Neural crest cell (in vitro differentiated cells): ENCODE measurements at places on chromosomes 13 and 19. TPM values are rescaled to one million over a fixed set of nuclear protein-coding genes. Genes with fewer than 3 reads are reported as not detected.
A peak's percentile ranks its signal among the peaks of the same experiment; 100 is the strongest.

The KANK2 gene
- 32.1 and 34.2 TPM in 2 replicates for total RNA-seq

DNA sequence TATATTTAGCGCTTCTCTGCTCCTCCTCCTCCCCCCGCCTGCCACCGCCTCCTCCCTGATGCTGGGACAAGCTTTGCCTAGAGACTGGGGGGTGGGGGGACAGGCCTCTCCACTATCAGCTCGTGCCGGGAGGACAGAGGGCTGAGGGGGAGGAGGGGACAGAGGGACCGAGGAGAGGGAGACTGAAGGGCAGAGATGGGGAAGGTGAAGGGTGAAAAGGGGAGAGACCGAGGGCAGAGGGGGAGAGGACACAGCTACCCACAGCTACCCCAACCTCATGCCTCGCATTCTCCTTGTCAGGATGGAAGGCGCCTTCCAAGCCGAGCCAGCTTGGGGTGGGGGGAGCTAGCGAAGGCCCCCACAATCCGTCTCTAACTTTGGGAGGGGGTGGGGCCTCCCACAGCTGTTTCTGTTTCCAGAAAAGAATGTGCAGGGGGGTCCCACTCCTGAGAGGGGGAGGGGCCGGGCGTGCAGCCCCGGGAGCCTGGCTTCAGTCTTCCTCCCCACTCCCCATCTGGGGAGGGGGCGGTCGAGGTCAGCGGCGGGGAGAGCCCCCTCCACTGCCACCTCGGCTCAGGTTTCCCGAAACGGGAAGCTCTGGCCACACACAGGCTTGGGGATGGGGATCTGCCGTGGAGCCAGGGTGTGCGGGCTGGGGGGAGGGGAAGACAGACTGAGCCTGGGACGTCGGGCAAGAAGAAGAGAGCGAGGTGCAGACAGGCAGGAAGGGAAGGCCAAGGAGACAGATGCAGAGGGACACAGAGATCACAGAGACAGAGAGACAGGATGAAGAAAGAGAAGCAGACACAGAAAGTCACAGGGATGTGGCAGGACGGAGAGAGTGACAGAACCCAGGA is 1.6 kb downstream of the DACT3 start:
- DNase-seq = peak; percentile 39

- DNase-seq = no peak
These were observed 8.9 kb downstream of the CEBPA start for GRCh38 chr19:33293255-33294057.

DNA sequence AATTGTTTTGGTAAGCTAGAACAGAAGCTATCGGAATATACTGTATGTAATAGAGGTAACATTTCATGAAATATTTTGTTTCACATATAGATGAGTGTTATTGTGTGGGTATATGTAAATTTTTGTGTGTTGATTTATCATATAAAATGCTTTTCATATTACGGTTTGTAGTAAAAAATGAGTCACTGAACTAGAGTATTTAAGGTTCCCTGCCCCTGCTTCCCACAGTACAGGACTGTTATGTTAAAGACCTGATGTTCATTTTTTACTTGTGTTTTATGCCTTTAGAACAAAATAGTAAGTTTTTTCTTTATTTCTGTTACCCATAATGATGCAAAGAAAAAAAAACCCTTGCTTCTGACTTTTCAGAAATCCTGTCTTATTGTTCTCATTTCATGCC is 243.4 kb downstream of the ENOX1 start:
- no peak for DNase-seq

DNA sequence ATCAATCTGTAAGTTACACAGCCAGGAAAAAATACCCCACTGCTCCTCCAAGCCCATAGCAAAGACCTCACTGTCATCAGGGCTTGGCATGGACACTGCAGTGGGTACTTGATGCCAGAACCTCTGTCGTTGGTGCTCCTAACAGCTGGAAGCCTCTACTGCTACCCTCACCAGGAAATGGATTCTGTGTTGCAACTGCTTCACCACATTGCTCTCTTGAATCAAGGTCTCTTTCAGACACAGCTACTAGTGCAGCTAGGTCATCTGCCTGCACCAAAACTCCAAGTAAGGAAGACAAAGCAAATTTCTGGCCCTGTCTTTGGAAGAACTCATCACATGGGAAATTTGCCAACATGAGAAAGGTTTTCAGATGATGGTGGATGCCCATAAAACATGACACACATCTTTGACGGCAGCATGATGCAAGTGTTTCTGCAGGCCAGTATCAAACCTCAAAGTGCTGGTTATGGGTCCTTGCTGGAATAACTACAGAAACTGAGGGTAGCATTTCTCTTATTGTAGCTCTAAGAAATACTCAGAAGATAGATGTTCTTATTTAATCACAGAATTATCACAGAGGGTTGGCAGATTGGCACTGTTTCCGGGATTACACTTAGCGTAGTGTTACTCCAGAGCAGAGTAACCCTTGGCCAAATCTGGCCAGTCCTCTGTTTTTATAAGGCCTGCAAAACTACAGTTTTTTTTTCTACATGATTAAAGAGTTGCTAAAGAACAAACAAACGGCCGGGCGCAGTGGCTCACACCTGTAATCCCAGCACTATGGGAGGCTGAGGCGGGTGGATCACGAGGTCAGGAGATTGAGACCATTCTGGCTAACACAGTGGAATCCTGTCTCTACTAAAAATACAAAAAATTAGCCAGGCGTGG is 12.9 kb upstream of the PCCA start:
- DNase-seq = no peak
